ENCODE measurements at places on chromosomes 3 and 15. TPM values are rescaled to one million over a fixed set of nuclear protein-coding genes. Genes with fewer than 3 reads are reported as not detected.

Gene PARP15
- total RNA-seq: 11.0 TPM

GRCh38 chr15:67232591-67232990 lies 21.9 kb downstream of the AAGAB start:
- H3K27me3 ChIP-seq: no peaks in the 10 kb centered on the region
- peaks cover 7% of the 10 kb centered on the region for H3K4me1 ChIP-seq
- no peak overlapping the region for H3K4me3 ChIP-seq
- peaks cover 44% of the 10 kb centered on the region for H3K36me3 ChIP-seq
- DNase-seq: no peak

Gene RETNLB
- total RNA-seq: not detected

- no peaks in the 10 kb centered on the region for H3K27me3 ChIP-seq
- H3K4me3 ChIP-seq: no peak overlapping the region
- peak overlapping the region; percentile 62 for H3K27ac ChIP-seq
- H3K4me1 ChIP-seq: peaks cover 73% of the 10 kb centered on the region
Observed at GRCh38 chr15:60525341-60526039, 46.5 kb upstream of the ICE2 start.

Gene SLC25A26
- total RNA-seq: 22.6 TPM

DNA sequence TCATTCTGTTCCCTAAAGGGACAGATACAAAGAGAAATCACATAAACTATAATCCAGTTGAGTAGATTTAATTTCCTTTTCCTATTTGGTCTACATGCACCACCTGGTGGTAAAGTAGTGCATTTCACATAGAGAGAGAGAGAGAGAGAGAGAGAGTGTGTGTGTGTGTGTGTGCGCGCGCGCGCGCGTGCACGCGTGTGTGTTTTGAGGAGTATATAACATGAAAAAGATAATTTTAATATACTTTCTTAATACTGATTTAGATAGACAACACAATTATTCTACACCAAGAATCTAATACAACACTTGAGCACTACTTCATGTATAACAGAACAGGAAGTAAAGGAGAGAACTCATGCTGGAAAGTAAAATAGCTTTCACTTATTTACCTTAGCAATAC lies 1.1 kb upstream of the FGF7 start:
- H3K4me3 ChIP-seq: no peak overlapping the region
- no peaks in the 10 kb centered on the region for H3K27me3 ChIP-seq
- peak; percentile 27 for DNase-seq
- H3K36me3 ChIP-seq: no peaks in the 10 kb centered on the region
- H3K27ac ChIP-seq: peak overlapping the region; percentile 48

Gene CYP11A1
- total RNA-seq: not detected

Gene ABHD6
- total RNA-seq: 4.1 TPM

DNA sequence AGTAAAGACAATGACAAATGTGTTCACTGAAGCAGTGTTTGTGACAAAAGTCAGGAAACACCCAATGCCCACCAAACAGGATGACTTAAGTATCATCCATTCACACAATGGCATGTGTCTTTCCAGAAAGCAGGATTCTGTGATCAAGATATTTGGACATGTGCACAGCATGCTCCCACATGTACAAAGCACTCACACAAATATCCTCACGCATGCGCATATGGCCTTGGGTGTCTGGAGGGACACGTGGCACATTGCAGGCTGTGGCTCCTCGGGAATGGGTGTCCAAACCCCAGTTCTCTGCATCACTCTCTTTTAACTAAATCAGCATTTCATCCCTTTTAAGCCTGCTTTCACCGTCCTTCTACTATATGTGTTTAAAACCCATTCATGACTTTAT lies 130.5 kb downstream of the KLF13 start:
- H3K4me1 ChIP-seq: peaks cover 38% of the 10 kb centered on the region
- H3K27ac ChIP-seq: peak overlapping the region; percentile 5
- H3K4me3 ChIP-seq: no peak overlapping the region
- no peaks in the 10 kb centered on the region for H3K27me3 ChIP-seq
